T-cell (primary cell): ENCODE measurements at places on chromosomes 2 and 18. TPM values are rescaled to one million over a fixed set of nuclear protein-coding genes. Genes with fewer than 3 reads are reported as not detected.

- no peak for DNase-seq
Observed at GRCh38 chr2:225097035-225097434, 54.8 kb upstream of the DOCK10 start.

DNA sequence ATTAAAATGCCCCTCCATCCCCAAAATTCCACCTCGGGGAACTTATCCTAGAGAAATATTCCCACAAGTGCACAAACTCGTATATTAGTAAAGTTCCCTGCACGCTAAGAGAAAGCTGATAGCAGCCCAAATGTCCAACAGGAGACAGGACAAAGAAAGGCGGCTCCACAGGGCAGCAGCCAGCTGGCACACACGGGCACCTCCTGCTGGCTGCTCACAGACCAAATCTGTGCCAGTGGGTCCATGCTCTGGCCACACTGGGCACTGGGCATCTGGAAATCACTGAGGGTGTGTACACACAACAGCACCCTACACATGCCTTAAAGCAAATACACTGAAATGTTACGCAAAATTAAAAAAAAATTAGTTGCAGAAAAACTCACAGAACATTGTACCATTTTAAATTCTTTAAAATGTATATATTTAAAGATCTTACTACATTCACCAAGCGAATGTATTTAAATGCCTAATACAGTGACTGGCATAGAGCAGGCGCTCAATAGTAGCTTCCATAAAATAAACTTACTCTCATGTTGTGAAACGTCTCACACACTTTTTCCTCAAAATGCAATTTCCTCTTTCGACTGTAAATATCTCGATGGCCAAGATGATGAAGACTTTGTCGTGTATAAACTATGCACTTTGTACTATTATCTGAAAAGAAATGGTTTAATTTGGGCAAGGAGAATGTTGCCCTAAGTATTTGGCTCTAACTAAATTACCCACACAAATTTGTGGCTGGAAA lies 19.4 kb downstream of the ZNF516 start:
- no peak for DNase-seq

- DNase-seq = no peak
Observed at GRCh38 chr18:12076424-12077140, 17.1 kb upstream of the ANKRD62 start.

DNA sequence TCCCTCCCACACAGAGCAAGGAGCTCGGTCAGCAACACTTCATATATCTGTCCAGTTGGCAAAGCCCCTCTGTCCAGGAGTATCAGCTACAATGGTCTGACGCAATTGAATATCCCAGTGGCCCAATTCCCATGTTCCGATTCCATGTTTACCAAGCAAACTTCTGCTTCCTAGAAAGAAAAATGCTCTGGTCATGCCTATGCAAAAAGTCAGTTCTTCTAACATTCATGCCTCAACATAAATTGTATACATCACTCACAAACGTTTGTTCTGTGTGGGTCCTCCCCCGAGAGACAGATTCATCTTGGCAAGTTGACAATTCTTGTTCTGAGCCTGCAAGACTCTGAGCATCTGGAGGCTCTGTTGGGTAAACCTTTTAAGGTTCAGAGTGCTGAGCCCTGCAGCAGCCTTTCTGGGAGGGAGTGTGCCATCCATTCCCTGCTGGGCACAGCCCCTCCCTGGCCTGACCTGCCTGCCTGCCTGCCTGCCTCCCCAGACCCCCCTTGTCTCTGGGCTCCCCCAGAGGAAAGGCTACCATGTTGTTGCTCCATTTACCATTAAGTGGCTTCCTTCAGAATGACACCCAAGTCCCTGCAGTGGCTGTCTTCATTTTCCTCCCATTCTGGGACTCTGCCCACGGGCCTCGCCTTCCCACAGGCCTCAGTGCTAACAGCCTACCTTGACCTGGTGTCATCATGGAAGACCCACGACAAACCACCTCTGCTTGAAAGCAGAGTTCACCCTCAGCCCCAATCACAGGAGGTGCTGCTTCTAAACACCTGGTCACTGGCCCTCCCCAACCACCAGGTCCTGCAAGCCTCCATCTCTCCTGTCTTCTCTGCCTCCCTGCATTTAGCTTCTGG lies 37.6 kb upstream of the TAF1B start:
- no peak for DNase-seq

DNA sequence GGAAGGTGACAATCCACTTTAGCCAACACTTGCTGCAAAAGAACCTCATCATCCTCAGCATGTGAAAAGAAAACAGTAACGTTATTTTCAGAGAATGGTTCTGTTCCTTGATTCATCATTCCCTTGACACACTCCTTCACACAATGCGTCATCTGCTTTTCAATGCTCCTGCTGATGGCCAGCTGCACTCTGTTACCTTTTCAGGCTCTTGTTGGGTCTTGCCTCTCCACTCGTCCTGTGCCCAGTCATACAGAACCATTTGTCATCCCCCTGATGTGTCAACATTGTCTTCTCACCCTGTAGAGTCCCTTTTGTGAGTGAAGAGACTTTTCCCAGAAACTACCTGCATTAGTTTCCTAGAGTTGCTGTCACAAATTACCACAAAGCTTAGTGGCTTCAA lies 12.2 kb upstream of the DTNA start:
- no peak for DNase-seq

GRCh38 chr2:135052997-135053474 lies 944 bp downstream of the RAB3GAP1 start:
- DNase-seq = no peak

- no peak for DNase-seq
Observed at GRCh38 chr2:51120754-51121280, 88.9 kb upstream of the NRXN1 start.

DNA sequence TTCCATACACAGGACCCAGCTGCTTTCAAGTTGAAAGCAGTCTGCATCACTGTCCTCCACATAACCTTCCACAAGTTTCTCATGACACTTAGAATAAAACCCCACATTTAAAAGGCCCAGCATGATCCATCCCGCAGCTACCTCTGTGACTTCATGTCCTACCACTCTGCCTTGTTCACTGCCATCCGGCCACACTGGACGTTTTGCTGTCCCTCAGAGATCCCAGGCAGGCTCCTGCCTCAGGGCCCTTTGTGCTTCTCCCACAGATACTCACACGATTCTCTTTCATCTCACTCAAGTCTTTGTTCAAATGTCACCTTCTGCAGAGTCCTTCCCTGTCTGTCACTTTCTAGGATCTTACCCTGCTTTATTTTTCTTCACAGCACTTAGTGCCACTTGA lies 232.9 kb upstream of the BOD1L2 start:
- DNase-seq = no peak

The SLC9A4 gene
- total RNA-seq = 0.13 TPM

The C2orf80 gene
- not detected for total RNA-seq

The STPG4 gene
- total RNA-seq = not detected

The TMEM182 gene
- total RNA-seq = 5.7 TPM

The FEV gene
- not detected for total RNA-seq
